Activated CD4-positive, alpha-beta T cell treated with anti-CD3 and anti-CD28 coated beads for 1 hour (primary cell): ENCODE measurements at places on chromosomes 4 and X.

DNA sequence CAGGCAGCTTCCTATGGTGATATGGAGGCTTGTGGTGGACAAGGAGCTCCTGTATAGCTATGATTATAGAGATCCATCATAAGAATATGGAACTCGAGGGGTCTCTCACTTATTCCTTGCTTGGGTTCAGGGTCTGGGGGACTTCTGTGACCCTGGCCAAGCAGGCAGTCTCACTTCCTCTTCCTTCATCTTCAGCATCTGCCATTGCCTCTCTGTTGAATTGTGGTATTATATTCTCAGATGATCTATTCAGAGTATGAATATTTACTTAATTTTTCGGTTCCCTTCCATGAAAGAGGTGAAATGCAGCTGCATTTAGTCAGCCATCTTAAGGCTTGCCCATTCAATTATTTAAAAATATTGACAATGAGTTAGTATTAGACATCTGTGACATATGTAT lies 292.9 kb downstream of the SPIN4 start:
- no peak for DNase-seq

GRCh38 chrX:134971926-134972325 lies 18.9 kb upstream of the SMIM10 start:
- no peak for DNase-seq

DNA sequence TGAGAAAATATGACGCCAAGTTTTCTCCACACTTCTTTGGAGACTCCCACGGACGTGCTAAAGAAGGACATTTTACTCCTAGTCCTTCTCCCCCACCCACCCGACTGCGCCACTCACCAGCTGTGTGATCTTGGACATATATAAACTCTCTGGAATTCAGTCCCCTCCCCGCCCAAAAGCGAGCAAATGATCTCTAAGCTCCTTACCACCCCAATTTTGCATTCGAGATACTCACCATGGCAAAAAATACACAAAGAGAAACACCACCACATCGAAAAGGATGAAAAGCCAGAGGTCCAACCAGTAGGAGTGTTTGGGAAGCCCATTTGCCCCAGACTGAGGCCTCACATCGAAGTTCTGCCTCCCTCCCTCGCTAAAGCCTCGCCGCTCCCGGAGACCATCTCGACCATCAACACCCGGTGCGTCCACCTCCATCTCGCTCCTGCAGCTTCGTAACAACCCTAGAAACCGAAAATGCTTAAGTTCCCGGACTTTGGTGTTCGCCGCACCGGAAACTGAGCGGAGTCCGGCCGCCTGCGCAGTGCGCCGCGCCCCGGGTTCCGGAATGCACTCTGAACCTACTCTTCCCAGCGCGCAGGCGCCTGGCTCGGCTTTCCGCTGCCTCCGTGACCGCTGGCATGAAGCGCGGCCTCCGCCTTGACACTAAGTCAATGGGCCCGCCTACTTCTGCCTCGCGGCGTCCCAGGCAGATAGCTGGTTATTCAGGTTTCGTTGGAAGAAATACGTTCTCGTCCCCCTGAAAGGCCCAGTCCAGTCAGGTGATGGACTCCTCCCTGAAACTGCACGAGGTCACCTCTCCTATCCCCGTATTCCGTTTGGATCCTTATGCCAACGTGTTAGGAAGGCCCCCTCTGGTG lies 21.6 kb downstream of the FABP2 start:
- peak; percentile 86 for DNase-seq

GRCh38 chr4:911871-912490 lies 20.1 kb downstream of the GAK start:
- no peak for DNase-seq

GRCh38 chrX:21655901-21656586 lies 2.1 kb downstream of the KLHL34 start:
- no peak for DNase-seq

GRCh38 chr4:106473515-106473914 lies 104.9 kb upstream of the GIMD1 start:
- no peak for DNase-seq

GRCh38 chrX:74492720-74493201 lies 71.5 kb downstream of the SLC16A2 start:
- peak; percentile 7 for DNase-seq

GRCh38 chrX:38341442-38341841 lies 11.0 kb upstream of the OTC start:
- DNase-seq: no peak

DNA sequence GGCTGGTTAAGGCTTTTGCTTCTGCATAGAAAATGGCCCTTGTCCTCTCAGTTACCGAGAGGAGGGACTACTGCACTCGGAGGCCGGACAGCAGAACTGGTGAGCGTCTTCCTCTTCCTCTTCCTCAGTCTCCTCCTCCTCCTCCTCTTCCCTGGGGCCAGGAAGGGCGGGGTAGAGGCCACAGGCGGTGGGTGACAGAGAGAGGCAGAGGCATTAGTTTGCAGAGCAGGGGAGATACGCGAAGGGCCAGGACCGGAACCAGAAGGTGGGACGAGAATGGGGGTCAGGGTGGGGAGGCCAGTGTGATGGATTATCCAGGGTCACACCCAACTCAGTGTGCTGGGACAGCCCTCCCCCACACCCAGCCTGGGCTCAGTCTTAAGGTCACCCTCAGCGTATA lies 14.5 kb downstream of the IQSEC2 start:
- DNase-seq: no peak

GRCh38 chr4:114417214-114417613 lies 181.4 kb upstream of the UGT8 start:
- DNase-seq: no peak

- DNase-seq: no peak
Measured at GRCh38 chrX:24480400-24480865, 15.3 kb downstream of the PDK3 start.

DNA sequence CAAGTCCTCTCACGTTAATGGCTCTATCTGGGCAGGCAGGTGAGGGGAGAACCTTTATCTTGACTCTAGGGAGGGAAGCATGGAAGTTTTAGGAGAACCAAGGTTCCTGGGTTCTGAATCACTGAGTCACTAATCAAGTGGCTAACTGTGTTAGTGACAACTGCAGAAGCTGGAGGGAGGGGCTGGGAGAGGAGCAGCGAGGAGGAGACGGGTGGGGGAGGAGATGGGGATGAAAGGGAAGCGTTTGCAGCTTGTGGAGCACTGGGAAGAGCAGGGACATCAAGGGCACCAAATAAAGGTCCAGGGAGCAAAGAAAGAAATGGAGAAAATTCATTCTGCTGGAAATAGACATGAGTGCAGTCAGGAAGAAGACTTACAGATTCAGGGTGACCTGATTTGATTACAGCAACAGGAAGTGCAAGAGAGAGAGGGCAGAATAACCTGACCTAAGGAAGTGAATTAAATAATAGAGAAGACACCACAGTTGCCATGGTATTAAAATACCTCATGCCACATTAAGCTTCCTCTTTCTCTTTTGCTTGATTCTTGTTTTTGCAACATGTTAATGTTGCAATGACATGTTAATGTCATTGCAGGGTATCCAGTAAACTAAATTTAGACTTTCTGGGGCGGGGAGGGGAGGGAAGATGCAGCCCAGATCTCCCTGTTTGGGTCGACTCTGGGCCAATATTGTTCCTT lies 4.5 kb upstream of the SETD7 start:
- no peak for DNase-seq

GRCh38 chrX:155334486-155335336 lies at the start of gene CLIC2:
Gene CLIC2, minus strand, starts transcription at chrX:155334614. Its CDS starts 187 bp downstream, at chrX:155334427.
- DNase-seq: no peak

DNA sequence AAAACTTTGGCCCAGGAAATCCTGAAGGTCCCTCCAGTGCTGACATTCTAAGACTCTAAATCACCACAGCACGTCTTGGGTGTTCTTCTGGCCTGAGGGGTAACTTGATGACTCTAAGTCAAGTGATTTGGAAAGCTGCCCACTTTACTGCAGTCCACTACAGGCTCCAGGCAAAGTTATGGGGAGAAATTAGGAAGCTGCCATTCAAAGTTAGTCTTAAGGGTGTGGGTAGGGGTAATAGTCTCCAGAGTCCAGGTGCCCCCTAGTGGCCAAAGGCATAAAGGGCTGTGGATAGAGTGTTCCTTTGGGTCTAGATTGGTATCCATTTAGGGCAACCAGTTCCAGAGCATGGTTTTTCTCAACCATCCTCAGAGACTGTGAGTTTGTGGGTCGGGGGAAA lies 38.7 kb upstream of the SLC16A2 start:
- DNase-seq: peak; percentile 22

GRCh38 chr4:86500527-86500926 lies 93.6 kb upstream of the PTPN13 start:
- DNase-seq: no peak

GRCh38 chr4:158280856-158281255 lies 70.6 kb downstream of the TMEM144 start:
- DNase-seq: no peak
